ENCODE measurements at places on chromosomes 11 and 22.

DNA sequence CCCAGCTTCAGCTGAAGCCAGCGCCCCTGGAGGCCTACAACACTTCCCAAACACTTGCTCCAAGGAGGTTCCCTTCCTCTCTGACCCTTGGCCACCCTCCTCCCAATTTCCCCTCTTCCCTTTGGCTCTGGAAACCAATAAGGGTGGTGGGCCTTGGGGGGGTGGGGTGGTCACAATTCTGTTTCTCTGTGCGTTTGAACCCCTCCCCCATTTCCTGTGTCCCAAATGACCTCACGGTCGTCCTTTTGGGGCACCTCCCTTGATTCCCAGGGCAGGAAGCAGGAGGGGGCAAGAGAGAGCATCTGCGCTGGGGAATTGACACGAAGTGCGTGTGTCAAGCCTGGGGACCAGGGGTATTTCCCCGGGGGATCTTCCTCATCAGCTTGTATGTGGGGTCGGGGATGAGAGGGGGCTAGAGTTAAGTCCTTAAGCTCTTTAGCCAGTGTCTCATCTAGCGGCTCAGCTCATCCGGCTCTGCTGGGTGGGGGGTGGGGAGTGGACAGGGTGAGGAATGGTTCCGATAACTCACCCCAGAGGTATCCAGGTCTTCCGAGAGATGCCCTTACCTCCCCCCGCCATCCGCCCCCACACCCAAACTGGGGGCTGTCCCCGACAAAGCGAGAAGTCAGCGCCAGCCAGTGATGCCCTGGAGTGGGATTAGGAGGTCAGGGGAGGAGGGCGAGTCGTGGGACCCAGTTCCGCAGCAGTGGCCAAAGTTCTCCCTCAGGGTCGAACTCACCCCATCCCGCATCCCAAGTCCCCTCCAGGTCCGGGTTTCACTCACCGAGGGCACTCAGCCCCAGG is 587 bp downstream of the ESAM start:
- DNase-seq, result no peak

DNA sequence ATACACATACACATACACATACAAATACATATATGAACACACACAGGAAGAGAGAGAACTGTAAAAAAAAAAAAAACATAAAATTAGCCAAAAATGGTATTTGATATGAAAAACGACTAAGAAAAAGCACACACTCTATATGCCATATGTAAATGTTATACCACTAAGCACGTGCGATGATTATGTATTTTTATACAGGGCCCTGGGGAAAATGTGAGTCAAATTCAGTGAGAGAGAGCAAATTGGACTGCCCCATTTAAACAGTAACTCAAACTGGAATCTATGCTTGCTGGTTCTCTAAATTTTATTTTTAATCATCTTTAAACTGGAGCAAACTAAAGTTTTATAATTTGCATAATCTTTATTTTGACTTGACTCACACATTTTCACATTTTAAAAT is 197.8 kb upstream of the MTNR1B start:
- no peak for DNase-seq

GRCh38 chr11:63023222-63023814 is 7.7 kb upstream of the SLC22A8 start:
- no peak for DNase-seq

DNA sequence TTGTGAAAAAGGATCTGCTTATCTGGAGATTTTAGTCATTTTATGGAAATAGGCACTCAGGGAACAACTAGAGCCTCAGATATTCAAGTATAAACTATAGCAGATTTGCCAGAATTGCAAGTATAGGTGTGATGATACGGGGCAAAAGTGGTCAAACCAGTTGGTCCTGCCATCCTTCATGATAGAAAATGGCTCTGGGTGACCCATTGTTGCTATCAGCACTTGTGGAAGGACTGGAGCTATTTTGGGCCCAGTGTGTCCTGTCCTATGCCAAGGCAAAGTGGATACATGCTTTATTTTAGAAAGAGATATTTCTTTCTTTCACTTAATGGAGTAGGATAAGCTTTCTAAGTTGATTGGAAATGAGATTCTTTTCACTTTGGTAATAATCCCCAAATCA is 85.2 kb downstream of the PPP6R3 start:
- DNase-seq, result no peak

GRCh38 chr11:35407041-35407440 is 12.3 kb downstream of the SLC1A2 start:
- DNase-seq, result no peak

- no peak for DNase-seq
Measured at GRCh38 chr11:112212710-112213109, 13.5 kb upstream of the PTS start.

GRCh38 chr11:134756811-134757540 is 344.9 kb upstream of the B3GAT1 start:
- no peak for DNase-seq

- no peak for DNase-seq
Measured at GRCh38 chr22:45248832-45249561, 8.3 kb upstream of the KIAA0930 start.

DNA sequence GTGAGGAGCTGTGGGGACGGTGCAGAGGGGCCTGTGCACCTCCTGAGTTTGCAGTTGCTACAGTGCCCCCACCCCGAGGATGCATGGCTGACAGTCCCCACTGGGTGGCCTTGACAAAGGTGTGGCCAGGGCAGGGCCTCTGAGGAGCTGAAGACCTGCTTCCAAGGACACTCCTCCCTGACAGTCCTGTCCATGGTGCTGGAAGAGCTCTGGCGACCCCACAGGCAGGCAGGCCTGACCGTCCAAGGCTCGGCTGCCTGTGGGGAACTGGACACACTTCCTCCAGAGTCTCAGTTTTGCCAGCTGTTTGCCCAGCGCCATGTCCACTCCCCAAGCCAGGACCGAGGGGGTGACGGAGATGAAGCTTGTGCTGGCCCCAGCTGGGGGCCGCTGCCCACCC is 32.7 kb downstream of the BRSK2 start:
- DNase-seq, result no peak

- no peak for DNase-seq
Measured at GRCh38 chr11:19511413-19512183, 201.0 kb upstream of the NAV2 start.

DNA sequence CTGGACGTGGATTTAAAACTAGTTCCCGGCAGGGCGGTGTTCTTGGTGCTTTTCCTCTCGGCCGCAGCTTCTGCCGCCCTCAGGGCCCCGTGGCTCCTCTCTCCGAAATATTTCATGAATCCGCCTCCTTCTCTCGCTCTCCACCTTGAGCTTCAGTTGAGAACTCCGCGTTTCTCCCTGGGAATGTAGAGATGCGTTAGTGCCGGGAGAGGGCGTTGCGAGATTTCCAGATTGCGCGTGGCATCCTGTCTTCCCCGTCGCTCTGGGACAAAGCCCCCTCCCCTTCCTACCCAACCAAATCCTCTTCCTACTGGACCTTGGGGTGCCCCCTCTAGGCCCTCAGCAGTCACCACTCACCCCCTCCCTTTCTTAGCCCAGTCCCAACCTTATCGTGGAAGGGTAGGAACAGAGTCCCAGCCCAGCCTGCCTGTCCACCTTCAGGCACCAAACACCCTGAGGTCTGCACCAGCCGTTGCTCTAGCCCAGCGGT is 15.5 kb upstream of the RAC2 start:
- peak; percentile 9 for DNase-seq

GRCh38 chr11:36488096-36488495 is 22.0 kb downstream of the TRAF6 start:
- DNase-seq, result no peak

DNA sequence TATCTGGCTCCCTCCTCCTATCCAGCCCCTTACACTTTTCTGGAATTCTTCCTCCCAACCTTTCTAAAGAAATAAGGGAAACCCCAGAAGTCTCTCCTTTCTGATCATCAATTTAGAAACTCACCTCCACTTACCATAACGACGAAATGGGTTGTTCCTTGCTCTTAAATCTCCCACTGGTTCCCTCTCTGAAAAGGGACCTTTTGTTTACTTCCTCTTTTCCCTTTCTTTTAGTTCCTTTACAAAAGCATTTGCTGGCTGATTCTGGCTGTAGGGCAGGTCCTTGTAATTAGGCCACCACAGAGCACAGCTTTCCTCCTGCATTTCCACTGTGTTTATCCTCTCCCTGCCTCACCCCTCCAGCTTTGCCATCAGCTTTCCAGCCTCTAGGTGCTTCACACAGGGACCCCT is 12.0 kb downstream of the JAML start:
- no peak for DNase-seq

DNA sequence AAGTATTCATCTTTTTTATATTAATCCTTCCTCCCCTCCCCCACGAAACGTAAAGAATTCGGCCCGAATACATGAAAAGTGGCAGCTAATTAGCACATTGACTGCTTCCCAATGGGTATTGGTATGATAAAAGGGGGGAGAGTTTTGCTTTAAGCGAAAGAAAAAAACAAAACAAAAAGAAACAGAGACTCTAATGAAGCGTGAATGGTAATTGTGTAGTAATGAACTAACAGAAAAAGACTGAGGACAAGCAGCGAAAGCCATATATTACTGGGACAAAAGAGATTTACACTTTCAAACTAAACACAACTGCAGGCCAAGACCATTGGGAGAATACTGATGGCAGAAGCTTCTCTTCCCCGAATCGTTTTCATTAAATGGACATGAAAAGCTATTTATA is 2.5 kb downstream of the DBX1 start:
- no peak for DNase-seq

- no peak for DNase-seq
Measured at GRCh38 chr22:47443836-47444745, 681.6 kb downstream of the TBC1D22A start.

DNA sequence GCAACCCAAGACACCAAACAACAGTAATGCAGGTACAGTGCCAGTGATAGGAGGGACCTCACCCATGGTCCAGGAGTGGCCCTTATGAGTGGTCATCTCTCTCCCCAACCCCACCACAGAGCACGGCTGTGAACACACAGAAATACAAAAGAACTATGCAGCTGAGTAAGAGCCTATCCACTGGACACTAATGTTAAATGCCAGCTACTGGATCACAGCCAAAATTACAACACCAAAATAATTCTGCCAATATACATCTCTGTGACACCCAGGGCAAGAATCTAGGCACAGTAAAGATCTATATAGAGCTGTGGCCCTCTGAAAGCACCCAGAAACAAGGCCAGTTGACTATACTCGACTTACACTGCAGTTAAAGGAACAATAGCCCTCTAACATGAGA is 22.8 kb upstream of the GPR83 start:
- DNase-seq, result no peak

DNA sequence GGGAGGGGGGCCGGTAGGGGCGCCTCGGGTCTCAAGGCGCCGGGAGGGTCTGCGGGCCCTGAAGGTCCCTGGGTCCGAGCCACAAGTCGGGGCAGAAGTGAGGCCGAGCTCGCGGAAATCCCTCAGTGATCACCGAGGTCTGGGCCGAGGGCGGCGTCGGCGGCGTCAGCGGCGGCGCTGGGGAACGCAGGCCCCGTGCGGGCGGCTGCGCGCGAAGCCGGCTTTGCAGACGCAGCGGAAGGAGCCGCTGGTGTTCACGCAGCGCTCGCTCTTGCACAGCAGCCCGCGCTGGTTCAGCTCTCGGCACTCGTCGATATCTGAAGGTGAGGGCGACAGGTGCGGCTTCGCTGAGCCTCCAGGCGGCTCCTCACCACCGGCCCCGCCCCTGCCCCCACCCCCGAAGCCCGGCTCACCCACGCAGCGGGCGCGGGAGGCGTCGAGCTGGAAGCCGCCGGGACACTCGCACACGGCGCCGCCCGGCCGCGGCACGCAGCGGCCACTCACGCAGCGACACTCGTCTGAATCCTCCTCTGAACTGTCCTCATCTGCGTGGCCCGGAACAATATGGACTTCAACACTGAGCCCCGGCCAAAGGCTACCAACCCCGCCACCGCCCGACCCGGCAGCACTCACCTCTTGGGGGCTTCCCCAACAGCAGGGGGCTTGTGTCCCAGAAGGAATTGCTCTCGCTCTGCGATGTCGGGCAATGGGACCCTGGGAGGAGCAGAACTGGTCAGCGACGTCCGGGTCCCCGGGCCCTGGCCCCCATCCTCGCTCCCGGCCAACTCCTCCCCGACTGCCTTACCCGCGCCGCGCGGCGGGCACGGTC is 14.2 kb downstream of the SCYL1 start:
- no peak for DNase-seq

DNA sequence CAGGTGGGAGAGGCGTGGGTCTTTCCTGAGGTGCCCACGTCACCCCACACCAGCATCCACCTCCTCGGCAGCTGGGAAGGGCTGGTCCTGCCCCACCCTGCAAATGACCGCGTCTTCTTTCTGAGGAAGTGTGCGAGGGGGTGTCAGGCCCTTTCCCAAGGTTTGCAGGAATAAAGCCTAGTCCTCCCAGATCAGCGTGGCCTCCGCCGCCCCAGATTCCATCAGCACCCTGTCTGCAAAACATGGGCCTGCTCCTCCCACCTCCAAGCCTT is 14.4 kb upstream of the SLC39A13 start:
- DNase-seq, result no peak

DNA sequence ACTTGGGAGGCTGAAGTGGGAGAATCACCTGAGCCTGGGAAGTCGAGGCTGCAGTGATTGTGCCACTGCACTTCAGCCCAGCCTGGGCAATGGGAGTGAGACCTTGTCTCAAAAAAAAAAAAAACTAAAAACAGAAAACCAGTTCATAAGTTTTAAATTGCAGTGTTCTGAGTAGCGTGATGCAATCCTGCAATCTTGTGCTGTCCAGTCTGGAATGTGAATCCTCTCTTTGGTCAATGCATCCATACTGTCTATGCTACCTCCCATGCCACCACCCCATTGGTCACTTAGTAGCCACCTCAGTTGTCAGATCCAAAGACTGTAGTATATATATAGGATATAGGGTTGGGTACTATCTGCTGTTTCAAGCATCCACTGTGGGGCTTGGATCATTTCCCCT is 11.1 kb downstream of the YAP1 start:
- no peak for DNase-seq

DNA sequence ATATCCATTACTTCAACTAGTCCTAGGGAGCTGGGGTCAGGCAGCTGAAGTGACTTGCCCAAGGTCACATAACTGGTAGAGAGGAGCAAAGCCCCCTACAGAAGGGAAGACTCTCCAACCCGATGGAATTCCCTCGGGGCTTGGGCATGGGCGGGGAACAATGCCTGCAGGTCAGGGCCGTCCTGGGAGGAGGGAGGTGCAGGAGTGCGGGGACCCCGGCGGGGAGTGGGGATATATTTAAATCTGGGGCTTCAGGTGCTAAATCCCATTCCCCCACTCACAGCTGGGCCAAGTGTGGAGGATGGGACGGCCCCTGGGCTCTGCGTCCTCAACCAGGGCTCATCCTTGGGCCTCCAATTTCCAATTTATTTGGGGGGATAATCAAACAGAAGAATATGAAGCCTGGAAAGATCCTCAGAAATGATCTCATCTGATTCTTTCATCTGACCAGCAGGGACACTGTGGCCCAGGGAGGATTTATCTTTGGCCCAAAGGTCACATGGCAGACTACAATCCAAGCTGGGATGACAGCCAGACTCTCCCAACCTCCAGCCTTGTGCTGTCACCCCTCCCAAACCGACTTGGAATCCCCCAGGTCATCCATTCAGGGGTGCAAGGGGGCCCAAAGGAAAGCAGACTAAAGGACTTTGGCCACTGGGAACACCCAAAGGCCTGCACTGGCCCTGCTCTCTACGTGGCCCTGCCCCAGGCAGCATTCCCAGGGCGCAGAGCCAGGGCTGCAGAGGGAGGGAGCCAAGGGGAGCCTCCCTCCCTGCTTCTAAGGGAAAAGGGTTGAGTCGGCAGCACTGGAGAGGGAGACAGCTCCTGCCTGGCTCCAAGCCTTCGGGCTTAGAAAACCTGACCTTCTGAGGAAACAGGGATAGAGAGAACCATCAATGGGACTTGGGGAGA is 8.7 kb upstream of the C1QTNF6 start:
- peak; percentile 41 for DNase-seq
